ENCODE measurements at places on chromosomes 2 and 18. TPM values are rescaled to one million over a fixed set of nuclear protein-coding genes. Genes with fewer than 3 reads are reported as not detected.

- DNase-seq, result no peak
These were observed 55.0 kb downstream of the IMPA2 start for GRCh38 chr18:12036201-12036751.

GRCh38 chr18:22394428-22394827 is 23.3 kb downstream of the CTAGE1 start:
- DNase-seq, result no peak

Gene RSAD2
- 3.3 TPM for total RNA-seq

DNA sequence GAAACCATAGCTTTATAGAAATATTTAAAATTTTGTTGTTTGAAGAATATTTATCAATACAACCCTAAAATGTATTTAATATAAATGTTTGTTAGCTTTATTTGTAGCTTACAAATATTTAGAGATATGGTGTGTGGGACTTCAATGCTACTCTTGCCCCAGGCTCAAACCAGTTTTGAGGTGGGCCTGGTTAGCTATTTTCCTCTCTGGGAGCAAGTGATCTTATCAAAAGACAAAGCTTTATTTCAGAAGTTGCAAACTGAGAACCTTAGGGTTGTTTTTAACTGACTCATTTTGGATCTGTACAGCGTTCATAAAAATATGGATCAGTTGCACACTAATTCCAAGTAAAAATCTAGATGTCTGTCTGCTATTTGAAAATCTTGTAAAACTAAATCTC is 563.6 kb upstream of the CDH2 start:
- no peak for DNase-seq

Gene ABCA12
- not detected for total RNA-seq

GRCh38 chr2:128754246-128754724 is 435.6 kb upstream of the HS6ST1 start:
- no peak for DNase-seq

GRCh38 chr2:58227171-58227917 is 13.8 kb downstream of the FANCL start:
- DNase-seq, result no peak

GRCh38 chr2:222410534-222410933 is 13.8 kb upstream of the SGPP2 start:
- DNase-seq, result no peak

Gene GULP1
- 0.61 TPM for total RNA-seq

GRCh38 chr2:11990576-11990975 is 244.1 kb downstream of the LPIN1 start:
- no peak for DNase-seq

GRCh38 chr2:20065885-20066602 is 14.6 kb upstream of the LAPTM4A start:
- DNase-seq, result no peak

GRCh38 chr2:226637383-226637782 is 162.2 kb downstream of the IRS1 start:
- DNase-seq, result no peak

DNA sequence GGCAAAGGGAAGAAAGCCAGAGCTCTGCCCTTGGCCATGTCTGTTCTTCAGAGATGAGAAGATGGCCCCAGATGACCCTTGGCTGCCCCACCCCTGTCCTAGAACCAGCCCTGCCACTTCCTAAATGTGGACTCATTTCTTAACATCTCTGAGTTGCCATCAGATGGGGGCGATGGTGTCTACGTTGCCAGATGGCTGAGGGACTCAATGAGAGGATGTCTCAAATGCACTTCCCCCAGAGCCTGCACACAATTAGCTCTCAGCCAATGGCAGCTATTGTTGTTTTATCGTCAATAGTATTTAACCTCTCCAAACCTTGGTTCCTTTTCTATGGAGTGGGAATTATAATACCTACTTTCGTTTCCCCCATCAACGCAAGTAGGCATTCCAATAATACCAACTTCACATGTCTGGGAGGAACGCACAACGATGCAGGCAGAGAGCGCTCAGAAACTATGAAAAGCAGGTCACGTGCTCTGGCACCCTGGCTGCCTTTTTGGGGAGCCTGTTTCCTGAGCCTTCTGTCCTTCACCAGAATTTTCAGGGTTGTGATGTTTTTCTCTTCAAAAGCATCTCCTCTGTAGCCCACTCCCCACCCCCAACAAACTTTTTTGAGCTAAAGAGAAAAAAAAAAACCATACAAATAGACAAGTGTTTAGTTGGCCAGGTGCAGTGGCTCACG is 100.3 kb downstream of the MCFD2 start:
- no peak for DNase-seq

Gene POU3F3
- total RNA-seq, result not detected

DNA sequence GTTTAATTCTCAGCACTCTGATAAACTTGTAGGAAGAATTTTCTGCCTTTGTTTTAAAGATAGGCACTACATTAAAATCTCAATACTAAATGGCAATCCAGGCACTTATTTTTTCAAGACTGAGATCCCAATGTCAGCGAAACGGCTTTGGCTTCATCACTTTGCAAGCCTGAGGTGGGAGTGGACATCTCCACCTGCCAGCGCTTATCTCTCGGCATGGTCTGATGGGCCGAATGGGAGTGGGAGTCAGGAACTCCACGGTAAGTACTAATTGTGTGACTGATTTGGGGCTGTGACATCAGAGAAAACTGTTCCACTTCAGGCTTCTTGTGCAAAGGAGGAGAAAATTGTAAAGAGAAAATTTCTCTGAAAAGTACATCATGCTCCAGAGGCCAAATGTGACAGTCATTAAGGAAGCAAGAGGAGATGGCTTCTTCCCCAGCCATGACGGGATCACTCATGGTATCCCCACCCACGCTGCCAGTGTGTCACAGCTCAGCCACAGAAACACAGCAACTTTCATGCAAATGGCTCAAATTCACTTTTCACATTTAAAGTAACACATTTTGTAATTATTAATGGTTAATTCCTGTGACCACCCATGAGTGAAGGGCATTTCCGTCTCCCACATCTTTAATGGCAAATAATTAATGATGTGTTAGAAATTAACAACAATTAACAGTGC is 385.5 kb upstream of the HNRNPA3 start:
- peak; percentile 15 for DNase-seq

DNA sequence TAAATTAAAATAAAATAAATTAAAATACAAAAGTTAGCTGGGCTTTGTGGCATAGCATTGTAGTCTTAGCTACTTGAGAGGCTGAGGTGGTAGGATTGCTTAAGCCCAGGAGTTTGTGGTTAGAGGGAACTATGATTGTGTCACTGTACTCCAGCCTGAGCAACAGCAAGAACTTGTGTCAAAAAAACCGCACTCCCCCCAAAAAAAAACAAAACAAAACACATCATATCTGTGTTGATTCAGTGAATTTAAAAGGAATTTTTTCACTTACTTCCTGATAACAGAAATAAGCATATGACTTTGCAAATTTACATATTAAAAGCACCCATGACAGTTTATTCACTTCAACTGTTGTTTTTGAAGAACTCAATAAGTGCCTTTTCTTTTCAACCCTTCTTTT is 68.1 kb upstream of the PELI1 start:
- DNase-seq, result no peak

- no peak for DNase-seq
These were observed 635.9 kb downstream of the SUCLG1 start for GRCh38 chr2:83823229-83823628.

DNA sequence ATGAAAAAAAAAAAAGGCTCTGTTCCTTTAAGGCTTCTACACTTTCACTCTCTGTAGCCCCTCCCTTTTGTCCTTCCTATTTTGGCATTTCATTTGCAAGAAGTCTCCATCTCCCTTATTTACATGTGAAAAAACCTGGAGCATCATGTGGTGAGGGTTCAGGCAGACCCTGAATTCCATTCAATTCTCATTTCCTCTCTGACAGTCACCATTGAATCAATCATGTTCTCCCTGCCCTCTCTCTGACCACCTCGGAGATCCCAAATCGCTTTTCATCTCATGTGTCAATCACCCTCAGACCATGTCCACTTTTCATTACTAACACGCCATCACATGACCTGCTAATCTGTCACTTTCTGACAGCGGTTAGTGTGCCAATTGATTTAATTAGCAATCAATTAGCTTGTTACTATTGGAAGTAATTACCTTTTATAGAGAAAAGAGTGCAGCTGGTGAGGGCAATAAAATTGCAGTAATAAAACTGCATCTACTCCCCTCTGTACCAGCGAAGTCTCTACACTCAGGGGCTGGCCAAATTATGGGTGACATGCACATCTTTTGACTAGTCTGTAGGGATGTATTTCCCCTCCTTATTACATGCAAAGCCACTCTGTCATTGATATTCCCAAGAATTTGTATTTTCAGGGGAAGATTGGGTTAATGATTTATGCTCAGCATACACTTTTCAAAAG is 317.4 kb downstream of the EN1 start:
- DNase-seq, result no peak

GRCh38 chr2:79723830-79724229 is 211.0 kb downstream of the CTNNA2 start:
- DNase-seq, result no peak

Gene HJURP
- total RNA-seq, result 5.8 TPM

DNA sequence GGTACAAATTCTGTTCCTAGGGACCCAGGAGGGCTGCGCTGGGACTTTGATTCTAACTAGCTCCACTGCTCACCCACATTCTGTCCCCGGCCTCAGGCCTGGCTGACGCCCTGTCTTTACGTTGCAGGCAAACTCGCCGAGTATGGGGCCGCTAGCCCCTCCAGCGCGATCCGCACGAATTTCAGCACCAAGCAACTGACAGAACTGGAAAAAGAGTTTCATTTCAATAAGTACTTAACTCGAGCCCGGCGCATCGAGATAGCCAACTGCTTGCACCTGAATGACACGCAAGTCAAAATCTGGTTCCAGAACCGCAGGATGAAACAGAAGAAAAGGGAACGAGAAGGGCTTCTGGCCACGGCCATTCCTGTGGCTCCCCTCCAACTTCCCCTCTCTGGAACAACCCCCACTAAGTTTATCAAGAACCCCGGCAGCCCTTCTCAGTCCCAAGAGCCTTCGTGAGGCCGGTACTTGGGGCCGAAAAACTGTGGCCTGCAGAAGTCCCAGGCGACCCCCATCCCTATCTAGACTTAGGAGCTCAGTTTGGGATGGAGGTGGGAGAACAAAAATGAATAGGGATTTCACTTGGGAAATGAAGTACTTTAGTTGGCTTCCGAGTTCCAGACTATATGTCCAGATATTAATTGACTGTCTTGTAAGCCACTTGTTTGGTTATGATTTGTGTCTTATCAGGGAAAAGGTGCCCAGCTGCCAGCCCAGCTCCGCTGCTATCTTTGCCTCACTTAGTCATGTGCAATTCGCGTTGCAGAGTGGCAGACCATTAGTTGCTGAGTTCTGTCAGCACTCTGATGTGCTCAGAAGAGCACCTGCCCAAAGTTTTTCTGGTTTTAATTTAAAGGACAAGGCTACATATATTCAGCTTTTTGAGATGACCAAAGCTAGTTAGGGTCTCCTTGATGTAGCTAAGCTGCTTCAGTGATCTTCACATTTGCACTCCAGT is 1.5 kb downstream of the HOXD1 start:
- DNase-seq, result no peak

Gene TGFA
- total RNA-seq, result 0.33 TPM

DNA sequence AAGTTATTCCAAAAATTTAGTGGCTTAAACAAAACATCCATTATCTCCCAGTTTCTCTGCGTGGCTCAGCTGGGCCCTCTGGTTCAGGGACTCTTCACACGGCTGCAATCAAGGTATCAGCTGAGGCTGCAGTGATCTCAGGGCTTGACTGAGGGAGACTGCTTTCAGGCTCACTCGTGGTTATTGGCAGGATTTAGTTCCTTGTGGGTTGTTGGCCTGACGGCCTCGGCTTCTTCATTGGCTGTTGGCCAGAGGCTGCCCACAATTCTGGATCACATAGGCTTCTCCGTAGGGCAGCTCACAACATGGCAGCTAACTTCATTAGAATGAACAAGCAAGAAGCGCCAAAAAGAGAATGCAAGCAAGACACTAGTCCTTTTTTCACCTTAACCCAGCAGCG is 90.1 kb downstream of the ABI2 start:
- no peak for DNase-seq

DNA sequence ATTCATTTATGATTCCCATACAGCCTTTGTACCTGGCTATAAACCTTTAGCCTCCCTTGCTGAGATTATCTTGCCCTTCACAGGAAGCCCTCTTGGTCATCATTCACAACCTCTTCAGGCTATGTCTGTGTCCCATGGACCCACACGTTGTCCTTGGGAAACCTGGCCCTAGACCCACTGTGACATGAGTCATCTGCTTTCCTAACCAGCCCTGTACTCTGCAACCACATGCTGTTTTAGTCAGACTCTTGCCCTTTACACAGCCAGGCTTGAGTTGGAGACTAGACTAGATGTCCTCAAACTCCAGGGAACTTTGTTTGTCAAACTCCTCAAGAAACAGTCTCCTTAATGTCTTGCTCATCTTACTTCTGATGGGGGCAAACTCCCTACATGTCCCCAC is 229.3 kb upstream of the ZSWIM2 start:
- no peak for DNase-seq

DNA sequence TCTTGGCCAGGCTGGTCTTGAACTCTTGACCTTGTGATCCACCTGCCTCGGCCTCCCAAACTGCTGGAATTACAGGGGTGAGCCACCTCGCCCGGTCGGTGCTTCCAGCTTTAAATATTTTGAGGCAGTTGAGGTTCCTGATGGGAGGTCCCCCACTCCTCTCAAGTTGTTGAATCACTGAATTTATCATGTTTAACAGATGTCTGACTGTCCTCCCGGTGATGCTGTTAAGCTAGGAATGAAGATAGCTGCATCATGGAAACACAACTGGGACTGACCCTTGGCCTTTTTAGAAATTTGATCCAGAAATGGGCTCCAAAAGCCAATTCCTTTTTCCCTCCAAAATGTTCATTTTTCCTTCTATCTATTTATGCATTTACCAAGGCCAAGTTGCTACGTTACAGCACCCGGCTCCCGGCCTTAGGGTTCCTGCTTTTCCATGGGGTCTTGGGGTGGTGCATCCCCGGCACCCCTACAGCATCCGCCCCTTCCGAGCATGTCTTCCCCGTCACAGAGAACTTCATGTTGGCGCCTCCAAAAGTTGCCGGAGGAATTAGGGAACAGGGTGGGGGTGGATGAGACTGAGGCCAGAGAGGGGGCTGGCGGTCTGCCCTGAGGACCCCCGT is 43.9 kb downstream of the PAX8 start:
- no peak for DNase-seq

- no peak for DNase-seq
These were observed 43.0 kb downstream of the CNGA3 start for GRCh38 chr2:98389251-98389605.

DNA sequence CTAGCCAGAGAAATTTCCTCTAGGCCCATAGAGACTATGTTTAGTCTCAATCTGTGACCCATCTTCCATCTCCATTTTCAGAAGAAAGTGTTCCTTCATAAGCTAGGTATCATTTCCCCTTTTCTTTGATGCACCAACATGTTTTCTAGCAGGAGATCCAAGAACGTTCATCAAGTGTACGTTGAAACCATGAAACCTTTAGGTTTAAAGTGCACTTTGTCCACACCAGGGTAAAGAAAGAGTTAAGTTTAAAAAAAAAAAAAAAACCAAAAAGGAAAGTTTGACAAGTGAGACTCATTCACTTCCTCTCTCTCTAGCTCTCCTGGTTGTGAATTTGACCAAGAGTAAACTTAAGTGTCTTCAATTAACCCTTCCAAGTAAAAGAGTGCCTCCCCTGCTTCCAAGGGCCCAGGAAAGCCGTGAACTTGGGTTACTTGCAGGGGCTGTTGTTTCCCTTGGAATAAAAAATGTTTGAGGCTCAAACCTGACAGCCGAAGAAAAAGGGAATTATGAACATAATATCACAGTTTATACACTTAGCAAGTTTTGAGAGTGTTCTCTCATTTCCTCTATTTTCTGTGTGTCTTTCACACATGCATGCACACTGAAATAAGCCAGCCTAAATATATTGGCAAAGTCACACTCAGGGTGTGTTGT is 56.7 kb downstream of the LBH start:
- DNase-seq, result no peak

Measured in activated T-cell treated with anti-CD3 and anti-CD28 coated beads, Interleukin-2, amount 50 U/mL, for 4 hours (primary cell).